ENCODE measurements at places on chromosomes 3 and 15.

GRCh38 chr15:26166429-26166828 lies 303.3 kb upstream of the ATP10A start:
- no peak for DNase-seq

DNA sequence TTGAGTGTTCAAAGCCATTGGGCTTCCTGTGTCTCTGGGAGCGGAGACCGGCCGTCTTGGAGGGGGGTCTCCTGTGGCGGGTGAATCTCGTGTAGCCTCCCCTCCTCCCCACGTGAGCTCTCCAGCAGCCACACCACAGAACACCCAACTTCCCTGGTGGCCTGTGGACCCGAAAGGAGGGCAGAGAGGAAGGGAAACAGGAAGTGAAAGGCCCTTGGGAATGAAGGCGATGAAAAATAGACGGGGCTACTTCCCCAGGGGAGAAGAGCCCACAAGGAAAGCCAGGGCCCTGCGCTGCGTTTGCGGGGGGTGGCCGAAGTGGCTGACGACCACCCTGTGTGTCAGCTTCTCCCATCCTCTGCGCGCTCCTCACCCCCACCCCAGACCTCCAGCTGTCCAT lies 5.4 kb downstream of the ANKRD63 start:
- no peak for DNase-seq

GRCh38 chr3:3037156-3037555 lies 73.0 kb downstream of the IL5RA start:
- DNase-seq = no peak

GRCh38 chr15:87687523-87687870 lies 569.0 kb downstream of the NTRK3 start:
- DNase-seq = no peak

DNA sequence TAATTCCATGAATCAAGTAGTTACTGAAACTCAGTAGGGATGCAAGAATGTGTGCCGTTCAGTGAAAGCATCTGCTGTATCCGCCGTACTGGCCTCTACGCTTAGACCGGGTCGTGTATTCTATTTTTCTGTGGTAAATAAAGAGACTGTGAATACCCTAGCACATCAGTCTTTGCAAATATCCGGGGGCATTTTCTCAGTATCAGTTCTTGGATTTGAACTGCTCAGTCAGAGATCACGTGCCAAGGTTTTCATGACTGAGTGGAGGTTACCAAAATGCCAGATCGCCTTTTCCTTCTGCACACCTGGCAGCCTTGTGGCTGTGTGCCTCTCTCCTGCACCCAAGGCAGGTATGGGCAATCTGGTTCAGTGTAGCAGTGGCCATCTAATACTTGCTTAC lies 377.0 kb downstream of the OCA2 start:
- no peak for DNase-seq

DNA sequence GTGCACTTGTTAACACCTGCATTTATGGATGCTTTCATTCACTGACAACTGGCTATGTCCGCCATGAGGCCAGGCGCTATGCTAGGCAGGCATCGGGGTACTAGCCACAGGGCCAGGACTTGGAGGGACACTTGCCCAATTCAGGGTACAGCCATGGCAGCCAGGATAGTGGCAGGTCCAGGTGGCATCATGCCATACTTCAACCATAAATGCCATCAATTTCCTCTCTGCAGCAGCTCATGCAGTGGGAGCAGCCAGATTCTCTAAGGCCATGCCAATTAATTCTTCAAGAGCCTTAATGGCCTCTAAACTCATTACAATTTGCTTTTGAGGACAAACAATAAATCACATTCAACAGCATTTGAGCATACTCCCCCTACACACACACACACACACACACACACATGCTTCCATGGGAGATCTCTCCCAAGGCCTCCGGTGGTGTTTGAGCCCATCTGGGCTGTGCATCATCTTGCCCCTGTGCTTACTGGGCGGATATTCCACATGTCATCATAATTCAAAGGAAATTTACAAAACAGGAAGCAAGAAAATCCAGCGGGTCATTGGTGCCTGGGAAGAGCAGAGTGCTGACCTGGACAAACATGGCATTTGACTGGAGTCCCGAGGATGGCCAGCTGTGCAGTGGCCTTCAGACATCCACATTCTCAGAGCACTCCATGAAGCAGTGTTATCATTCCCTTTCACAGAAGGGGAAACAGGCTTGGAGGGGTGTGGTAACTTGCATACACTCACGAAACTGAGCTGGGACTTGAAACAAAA lies 109.1 kb downstream of the IQSEC1 start:
- DNase-seq = no peak

GRCh38 chr3:57822686-57823085 lies 66.6 kb downstream of the SLMAP start:
- no peak for DNase-seq

Data from fibroblast of skin of back (primary cell).